Ovary (tissue), 10 donors: ENCODE measurements at places on chromosomes 13 and 19. TPM values are rescaled to one million over a fixed set of nuclear protein-coding genes. Genes with fewer than 3 reads are reported as not detected.

DNA sequence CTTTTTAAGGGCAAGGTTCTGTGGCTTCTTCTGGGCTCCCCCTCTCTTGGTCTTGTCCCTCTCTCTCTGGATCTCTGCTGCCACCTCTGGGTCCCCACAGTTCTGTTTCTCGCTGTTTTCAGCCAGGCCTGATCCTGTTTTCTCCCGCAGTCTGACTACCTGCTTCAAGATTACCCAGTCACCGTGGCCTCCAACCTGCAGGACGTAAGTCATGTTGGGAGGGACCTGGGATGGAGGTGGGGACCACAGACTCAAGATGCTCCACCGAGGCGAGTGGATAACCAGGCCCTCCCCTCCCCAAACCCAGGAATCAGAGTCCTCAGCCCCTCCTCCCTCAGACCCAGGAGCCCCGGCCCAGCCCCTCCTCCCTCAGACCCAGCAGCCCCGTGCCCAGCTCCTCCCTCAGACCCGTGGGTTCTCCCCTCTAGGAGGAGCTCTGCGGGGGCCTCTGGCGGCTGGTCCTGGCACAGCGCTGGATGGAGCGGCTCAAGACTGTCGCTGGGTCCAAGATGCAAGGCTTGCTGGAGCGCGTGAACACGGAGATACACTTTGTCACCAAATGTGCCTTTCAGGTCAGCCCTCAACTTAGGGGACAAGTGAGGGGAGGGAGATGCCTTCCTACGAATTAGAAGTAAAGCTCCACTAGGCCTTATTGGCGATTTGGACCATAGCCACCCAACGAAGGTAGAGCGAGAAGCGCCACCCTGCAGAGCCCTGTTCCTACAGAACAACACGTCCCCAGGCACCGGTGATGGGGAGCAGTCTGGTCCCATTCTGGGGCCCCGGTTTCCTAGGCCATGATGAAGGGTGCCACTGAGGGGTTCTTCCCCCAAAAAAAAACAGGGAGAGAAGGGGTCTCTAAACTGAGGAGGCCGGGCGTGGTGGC, 2.2 kb downstream of the FLT3LG start:
- no peak for DNase-seq

DNA sequence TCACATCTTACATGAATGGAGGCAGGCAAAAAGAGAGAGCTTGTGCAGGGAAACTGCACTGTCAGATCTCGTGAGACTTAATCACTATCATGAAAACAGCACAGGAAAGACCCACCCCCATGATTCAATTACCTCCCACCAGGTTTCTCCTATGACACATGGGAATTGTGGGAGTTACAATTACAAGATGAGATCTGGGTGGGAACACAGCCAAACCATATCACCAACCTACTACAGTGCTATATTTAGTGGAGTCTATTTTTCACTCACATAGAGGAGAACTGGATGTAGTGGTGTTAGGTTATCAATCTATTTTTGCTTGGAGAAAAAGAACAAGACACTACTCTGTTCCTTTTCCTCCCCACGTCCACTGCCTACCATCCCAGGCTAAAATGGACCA, 276.6 kb downstream of the KCTD12 start:
- no peak for DNase-seq

DNA sequence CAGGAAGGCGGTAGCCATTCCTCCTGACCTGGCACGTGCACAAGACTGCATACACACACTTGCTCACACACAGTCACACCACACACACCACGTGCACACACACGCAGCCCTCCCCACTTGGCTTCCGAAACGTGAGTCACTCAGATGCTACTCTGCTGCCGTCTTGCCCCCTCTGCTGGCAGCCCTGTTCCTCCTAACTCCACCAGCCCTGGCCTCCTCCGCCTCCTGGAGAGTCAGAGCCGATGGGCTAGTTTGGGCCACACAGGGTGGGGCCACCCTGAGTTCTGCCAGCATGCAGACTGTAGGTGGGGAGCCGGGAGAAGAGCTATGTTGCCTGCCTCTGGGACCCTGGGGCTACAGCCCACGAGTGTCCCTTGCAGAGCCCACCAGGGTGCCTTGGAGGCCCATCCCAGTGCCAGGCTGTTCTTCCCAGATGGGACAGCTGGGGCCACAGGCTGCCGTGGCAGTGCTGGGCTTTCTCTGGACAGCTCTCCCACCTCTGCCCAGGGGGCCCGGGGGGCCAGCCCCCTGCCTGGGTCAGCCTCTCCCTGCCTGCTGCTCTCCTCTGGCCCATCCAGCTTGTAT, 12.1 kb downstream of the PIN1 start:
- DNase-seq, result peak; percentile 67

- peak; percentile 42 for DNase-seq
These were observed 5.2 kb upstream of the LMNB2 start for GRCh38 chr19:2461751-2462634.

DNA sequence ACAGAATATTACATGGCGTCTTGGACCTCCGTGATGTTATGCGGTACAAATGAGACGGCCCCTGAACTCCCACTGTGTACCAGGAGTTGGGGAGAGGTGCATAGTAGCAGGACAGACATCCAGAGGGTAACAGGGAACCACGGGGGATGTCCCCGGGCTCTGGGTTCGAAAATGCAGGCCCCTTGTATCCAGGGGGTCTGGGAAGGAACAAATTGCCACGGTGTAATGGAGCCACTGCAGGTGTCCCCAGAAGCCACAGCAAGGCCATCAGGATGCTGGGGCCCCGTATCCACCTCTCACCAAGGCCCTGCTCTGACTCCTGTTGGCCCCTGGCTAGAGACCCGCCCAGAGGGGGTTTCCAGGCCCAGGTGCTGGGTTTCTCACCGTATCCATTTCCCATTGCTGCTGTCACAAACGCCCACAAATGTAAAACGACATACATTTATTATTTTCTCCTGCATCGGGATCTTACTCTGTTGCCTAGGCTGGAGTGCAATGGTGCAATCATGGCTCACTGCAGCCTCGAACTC, 77.8 kb downstream of the INSR start:
- no peak for DNase-seq

DNA sequence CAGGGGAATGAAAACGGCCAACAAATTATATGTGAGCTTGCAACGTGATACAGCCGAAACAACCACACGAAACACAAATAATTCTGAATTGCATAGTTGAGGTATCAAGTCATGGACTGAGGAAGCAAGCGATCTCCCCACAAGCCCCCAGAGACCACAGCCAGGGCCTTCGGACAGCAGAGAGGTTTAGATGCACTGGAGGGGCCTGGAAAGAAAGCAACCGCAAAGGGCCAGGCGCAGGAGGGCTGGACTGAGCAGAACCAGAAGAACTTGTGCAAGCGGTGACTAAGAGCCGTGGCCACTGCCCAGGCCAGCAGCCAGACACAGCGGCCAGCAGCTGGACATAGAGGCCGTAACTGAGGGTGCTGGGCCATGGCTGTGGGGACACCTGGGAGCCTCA, 131.4 kb downstream of the TNFRSF19 start:
- DNase-seq, result peak; percentile 85

Gene PCP2
- 0.40 TPM for polyA plus RNA-seq

Gene KLK1
- polyA plus RNA-seq, result 0.23 TPM

Gene FPR2
- 1.1 TPM for polyA plus RNA-seq

GRCh38 chr19:35153701-35154524, 622 bp upstream of the FXYD5 start:
- DNase-seq, result no peak

- DNase-seq, result no peak
These were observed 124.1 kb downstream of the COG6 start for GRCh38 chr13:39779337-39780265.
